Progenitor cell of endocrine pancreas (in vitro differentiated cells): ENCODE measurements at places on chromosomes 16 and 17. TPM values are rescaled to one million over a fixed set of nuclear protein-coding genes. Genes with fewer than 3 reads are reported as not detected.

Gene MAP2K6
- 44.3 and 44.7 TPM in 2 replicates for total RNA-seq

GRCh38 chr16:87325423-87325858 is 8.2 kb upstream of the C16orf95 start:
- peaks cover 2% of the 10 kb centered on the region for H3K36me3 ChIP-seq
- no peak overlapping the region for H3K4me3 ChIP-seq
- DNase-seq, result no peak
- H3K4me1 ChIP-seq, result no peaks in the 10 kb centered on the region
- no peak overlapping the region for H3K27ac ChIP-seq

DNA sequence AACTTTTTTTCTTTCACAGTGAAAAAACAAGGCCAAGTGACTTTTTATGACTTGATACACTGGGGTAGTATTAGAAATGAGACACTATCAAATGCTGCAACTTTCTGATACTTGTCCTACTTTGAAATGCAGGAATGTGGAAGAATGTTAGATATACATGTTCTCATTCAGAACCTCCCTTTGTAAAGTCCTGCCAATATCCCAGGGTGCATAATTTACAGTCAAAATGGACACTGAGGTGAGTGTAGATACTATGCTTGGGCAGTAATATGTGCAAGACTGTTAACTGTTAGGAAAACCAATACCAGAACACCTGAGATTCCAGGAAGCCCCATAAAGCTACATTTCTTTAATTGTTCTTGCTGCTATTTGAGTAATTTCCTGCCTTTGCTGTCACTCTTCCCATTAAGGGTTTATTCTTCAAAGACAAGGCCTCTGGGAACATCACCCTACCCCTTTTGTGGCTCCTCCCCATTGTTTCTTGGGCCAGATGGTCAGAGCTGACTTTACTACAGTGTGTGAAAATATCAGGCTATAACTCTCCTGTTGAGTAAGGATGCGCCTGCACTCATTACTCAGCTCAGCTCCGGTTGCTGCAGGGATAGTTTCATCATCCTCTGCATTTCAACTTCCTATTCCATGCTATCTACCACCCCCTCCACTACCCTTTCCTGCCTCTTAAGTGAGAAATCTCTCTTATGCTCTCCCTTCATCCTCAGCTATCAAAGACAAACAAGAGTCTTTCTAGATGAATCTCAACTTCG is 48.7 kb downstream of the TMEM100 start:
- no peak for DNase-seq
- H3K27me3 ChIP-seq, result peaks cover 8% of the 10 kb centered on the region
- no peaks in the 10 kb centered on the region for H3K36me3 ChIP-seq
- no peak overlapping the region for H3K4me3 ChIP-seq
- H3K27ac ChIP-seq, result no peak overlapping the region

DNA sequence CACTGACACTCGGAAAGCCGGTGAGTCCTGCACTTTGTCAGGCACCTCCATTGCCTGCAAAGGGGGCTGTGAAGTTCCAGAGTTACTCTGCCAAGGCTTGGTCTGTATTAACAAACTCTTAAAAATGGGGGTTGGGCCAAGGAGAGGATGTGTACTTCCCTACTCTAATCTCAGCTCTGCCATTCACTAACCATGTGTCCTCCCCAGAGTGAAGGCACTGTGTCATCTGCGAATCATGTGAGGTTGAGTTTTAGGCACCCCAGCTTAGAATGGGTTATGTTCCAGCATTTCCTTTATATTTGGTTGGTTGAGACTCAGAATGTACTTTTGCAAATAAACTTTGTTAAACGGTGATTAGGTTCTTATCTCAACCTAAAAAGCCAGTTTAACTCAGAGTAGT is 24.9 kb downstream of the ERCC4 start:
- no peak overlapping the region for H3K4me3 ChIP-seq
- H3K27me3 ChIP-seq, result no peaks in the 10 kb centered on the region
- no peak overlapping the region for H3K27ac ChIP-seq
- H3K36me3 ChIP-seq, result peaks cover 22% of the 10 kb centered on the region
- H3K4me1 ChIP-seq, result peaks cover 5% of the 10 kb centered on the region
- DNase-seq, result no peak

GRCh38 chr16:73813527-73813926 is 483.1 kb upstream of the PSMD7 start:
- H3K27ac ChIP-seq, result no peak overlapping the region
- DNase-seq, result no peak
- H3K36me3 ChIP-seq, result no peaks in the 10 kb centered on the region
- H3K4me1 ChIP-seq, result peaks cover 9% of the 10 kb centered on the region
- no peak overlapping the region for H3K4me3 ChIP-seq
- H3K27me3 ChIP-seq, result peaks cover 8% of the 10 kb centered on the region

Gene UNC45B
- total RNA-seq, result not detected in 2 replicates

DNA sequence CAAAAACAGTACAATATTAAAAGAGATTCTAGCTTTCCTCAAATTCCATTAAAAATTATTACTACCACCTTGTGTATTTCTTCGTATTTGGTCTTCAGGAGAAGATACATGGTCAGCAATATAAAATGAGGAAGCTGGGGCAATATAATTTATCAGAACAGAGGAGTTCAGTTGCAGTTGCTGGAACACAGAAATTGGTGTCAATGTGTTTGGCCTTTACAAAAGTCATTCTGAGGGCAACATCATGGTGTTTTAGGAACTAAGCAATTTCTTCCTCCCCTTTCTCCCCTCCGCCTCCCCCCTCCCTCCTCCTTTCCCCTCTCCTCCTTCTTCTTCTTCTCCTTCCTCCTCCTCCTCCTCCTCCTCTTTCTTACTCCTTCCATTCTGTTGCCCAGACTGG is 102.1 kb downstream of the YPEL2 start:
- H3K4me1 ChIP-seq, result peaks cover 18% of the 10 kb centered on the region
- DNase-seq, result no peak
- no peak overlapping the region for H3K4me3 ChIP-seq
- no peak overlapping the region for H3K27ac ChIP-seq
- H3K27me3 ChIP-seq, result no peaks in the 10 kb centered on the region
- H3K36me3 ChIP-seq, result no peaks in the 10 kb centered on the region

DNA sequence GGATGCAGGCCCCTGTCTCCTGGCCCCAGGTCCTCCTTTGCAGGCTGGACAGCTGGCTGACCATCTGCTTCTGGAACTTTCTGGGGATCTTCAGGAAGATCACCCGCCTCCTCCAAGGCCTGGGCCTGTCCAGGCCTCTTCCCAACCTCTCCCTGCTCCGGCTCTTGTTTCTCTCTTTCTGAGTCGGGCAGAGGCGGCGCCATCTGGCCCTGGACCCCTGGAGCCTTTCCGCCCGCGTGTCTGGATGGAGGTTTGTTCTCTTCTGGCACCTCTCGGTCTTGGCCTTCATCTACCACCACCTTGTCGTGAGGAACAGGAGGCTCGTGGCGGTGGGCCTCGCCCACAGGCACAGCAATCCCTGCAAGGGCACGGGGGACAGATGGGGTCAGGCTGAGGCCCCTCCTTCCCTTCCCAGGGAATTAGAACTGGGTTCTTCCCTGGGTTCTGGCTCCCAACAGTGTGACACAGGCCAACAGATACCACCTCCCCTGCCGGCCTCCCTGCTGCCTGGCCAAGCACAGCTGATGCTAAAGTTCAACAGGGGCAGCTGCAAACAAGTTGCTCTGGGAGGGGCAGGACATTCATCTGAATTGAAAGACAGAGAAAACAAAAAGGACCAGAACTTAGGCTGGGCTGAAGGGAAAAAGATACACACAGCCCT is 13.3 kb downstream of the NDUFAF8 start:
- H3K4me1 ChIP-seq, result peaks cover 5% of the 10 kb centered on the region
- DNase-seq, result no peak
- H3K4me3 ChIP-seq, result no peak overlapping the region
- peaks cover 9% of the 10 kb centered on the region for H3K36me3 ChIP-seq

Gene GPR139
- total RNA-seq, result not detected in 2 replicates

Gene DUSP3
- total RNA-seq, result 58.0 and 58.3 TPM in 2 replicates

DNA sequence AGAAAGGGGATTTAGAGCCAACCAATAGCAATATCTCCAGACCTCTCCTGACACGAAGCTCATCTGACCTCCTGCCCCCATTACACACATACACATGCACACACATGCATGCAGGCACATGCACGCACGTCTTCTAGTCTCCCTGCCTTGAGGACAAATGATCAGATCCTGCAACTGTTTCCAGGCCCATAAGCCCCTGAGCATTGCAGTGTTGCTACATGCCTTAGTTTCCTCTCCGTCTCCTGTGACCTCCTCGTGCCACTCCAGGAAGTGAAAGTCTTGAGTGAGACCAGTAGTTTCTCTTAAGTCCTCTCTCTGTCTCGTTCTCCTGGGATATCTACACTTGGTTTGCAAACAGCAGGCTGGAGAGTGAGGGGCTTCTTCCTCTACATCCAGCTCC is 8.2 kb downstream of the CIITA start:
- peaks cover 25% of the 10 kb centered on the region for H3K27me3 ChIP-seq
- H3K27ac ChIP-seq, result no peak overlapping the region
- DNase-seq, result no peak
- no peaks in the 10 kb centered on the region for H3K4me1 ChIP-seq

Gene TSPAN10
- 4.0 and 4.4 TPM in 2 replicates for total RNA-seq

DNA sequence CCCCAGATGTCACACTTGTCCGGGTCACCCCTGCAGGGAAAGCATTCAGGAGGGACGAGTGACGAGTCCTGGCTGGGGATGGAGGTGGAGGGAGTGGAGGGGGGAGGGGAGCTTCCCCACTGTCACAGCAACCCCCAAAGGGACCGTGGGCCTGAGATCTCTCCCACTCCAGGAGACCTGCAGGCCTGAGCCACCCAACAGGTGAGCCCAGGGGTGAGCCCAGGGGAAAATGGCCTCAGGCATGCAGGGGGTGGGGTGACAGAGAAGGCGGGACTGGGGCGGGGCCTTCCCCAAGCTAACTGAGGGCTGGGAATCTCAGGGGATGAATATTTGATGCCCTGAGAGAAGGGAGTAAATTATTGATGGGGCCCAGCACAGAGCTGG is 2.4 kb downstream of the USH1G start:
- no peak overlapping the region for H3K27ac ChIP-seq
- H3K36me3 ChIP-seq, result no peaks in the 10 kb centered on the region
- H3K27me3 ChIP-seq, result peaks cover 42% of the 10 kb centered on the region
- H3K4me1 ChIP-seq, result peaks cover 2% of the 10 kb centered on the region

DNA sequence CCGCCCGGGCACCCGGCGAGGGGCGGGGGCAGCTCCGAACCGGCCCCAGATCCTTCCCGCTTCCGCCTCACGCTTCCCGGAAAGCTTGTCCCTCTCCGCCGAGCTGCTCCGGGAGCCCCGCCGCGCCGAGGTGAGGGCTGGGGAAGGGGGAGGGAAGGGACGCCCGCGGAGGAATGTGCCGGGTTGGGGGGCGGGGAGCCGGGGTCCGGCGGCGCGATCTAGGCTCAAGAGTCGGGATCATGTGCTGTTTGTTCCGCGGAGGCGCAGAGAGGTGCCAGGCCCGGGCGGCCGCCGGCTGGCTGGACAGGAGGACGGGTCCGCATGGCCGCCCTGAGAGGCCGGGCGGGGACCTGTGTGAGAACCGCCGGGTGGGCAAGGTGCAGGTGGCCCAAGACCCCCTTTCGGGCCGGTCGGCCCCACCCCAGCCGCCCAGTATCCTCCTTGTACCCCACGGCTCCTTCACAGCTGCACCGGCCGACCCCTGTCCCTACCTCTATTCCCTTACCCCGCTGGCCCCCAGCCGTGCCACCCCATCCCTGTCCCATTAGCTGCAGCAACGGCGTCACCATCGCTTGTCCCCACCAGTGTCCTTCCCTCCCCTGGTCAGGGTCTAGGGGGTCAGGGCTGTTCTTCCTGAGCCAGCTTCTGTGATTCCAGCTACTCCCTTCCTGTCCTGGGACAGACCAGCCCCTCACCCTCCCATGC is 429 bp downstream of the KIF1C start:
- H3K27ac ChIP-seq, result no peak overlapping the region
- DNase-seq, result peak; percentile 64
- H3K4me1 ChIP-seq, result peaks cover 13% of the 10 kb centered on the region
- peaks cover 8% of the 10 kb centered on the region for H3K27me3 ChIP-seq
- peaks cover 9% of the 10 kb centered on the region for H3K36me3 ChIP-seq
- H3K4me3 ChIP-seq, result peak overlapping the region; percentile 87

DNA sequence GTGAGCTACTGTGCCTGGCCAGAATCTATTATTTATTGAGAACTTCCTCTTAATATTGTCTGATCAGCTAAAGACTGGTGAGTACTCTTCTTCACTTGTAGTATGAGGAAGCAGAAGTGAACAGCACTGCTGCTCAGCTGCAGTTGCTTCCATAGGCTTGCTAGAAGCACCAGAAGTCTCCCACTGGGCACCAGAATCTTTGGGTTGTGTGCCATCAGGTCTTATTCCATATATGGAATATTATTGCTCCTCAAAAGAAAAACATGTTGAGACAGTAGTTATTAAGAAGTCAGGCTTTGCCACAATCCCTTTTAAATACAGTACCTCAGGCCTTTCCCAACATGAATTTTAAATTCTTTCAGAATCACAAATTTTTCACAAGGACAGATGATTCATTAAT is 17.2 kb downstream of the SNTB2 start:
- no peaks in the 10 kb centered on the region for H3K27me3 ChIP-seq
- peaks cover 17% of the 10 kb centered on the region for H3K4me1 ChIP-seq
- H3K4me3 ChIP-seq, result no peak overlapping the region
- DNase-seq, result no peak
- peak overlapping the region; percentile 52 for H3K27ac ChIP-seq
- peaks cover 1% of the 10 kb centered on the region for H3K36me3 ChIP-seq

Gene KRT12
- not detected in 2 replicates for total RNA-seq

Gene GNGT2
- not detected in 2 replicates for total RNA-seq

DNA sequence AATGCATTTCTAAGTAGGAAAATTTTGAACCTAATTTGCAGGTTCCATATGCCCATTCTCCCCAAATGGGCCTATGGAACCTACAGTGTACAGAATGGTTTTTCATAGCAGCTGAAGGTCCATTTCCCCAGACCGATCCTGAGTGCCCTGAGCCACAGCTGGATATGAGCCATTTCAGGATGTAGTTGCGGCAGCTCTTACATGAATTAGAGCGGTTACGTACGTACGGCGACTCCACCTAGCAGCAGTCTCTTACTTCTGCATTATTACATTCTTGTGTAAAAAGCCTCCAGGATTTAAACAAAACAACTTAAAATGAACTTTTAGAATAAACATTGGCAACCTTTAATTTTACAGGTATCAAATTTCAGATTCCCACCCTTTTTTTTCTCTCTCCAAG is 225.3 kb downstream of the SNX29 start:
- no peak for DNase-seq
- H3K4me3 ChIP-seq, result no peak overlapping the region
- H3K36me3 ChIP-seq, result no peaks in the 10 kb centered on the region
- no peaks in the 10 kb centered on the region for H3K27me3 ChIP-seq
- no peak overlapping the region for H3K27ac ChIP-seq
- H3K4me1 ChIP-seq, result no peaks in the 10 kb centered on the region
